CD14-positive monocyte (primary cell): ENCODE measurements at places on chromosomes 7 and 10.

DNA sequence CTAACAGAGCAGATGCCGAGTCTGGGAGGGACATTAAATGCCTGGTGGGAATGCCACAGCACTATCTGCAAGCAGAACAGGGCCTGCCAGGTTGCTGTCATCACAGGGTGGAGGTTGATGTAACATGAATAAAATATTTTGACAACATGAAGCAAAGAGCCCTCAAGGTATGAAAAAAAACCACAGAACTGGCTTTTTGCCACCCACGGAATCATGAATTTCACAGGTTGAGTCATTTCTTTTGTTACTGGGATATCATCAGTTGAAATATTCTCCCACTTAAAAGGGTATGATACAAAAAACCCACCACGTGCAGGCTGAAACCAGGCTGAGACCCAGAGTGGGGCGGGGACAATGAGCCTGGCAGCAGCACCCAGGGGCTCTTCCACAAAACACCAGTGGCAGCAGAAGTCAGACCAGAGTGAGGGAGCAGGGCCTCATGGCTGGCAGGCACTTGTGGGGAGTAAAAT lies 220.1 kb downstream of the TNS3 start:
- DNase-seq, result no peak

GRCh38 chr7:20111821-20112542 lies 105.2 kb downstream of the MACC1 start:
- DNase-seq, result no peak

- DNase-seq, result no peak
Observed at GRCh38 chr7:47873762-47874161, 74.5 kb downstream of the PKD1L1 start.

DNA sequence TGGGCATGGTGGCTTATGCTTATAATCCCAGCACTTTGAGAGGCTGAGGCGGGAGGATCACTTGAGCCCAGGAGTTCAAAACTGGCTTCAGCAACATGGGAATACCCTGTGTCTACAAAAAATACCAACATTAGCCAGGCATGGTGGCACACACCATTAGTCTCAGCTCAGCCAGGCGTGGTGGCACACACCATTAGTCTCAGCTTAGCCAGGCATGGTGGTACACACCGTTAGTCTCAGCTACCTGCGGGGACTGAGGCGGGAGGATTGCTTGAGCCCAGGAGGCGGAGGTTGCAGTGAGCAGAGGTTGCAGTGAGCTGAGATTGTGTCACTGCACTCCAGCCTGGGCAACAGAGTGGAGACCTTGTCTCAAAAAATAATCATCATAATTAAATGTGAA lies 9.0 kb downstream of the LRRC27 start:
- DNase-seq, result no peak

- no peak for DNase-seq
Observed at GRCh38 chr7:22184549-22185199, 172.3 kb downstream of the RAPGEF5 start.

DNA sequence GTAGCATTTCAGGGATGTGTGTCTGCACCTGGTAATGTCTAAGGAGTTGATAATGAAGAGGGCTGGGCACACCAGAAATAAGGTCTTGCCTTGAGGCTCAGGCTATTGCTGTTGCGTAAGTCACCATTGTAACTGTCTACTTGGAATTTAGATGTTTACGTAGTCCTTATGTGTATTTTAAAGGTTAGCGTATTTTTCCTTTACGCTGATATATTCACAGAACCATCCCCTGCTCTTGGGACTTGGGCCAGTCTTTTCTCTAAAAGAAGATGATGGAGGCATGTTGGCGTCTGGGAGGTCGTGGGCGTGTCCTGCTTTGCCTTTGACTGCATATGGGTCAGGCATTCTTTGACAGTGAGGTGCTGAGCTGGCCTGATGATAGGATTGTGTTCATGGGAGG lies 14.7 kb downstream of the WDR37 start:
- no peak for DNase-seq

DNA sequence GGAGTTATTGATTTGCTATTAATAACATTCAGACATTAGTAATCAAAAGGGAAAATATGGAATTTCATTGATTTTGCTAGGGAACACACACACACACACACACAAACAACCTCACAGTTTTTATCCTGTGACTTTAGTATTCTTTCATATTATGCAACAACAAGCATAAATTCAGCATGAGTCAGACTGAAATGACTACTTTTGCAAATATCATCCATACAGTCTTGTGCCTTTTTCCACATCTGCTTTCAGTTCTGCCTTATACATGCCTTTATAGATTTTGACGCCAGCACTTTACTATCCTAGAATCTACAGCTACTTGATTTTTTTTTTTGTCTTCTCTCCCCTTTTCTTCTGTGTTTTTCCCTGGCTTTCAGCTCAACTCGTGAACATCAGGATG lies 975.8 kb upstream of the LRRTM3 start:
- DNase-seq, result no peak

- DNase-seq, result no peak
Observed at GRCh38 chr7:51007551-51008505, 225.1 kb upstream of the GRB10 start.

DNA sequence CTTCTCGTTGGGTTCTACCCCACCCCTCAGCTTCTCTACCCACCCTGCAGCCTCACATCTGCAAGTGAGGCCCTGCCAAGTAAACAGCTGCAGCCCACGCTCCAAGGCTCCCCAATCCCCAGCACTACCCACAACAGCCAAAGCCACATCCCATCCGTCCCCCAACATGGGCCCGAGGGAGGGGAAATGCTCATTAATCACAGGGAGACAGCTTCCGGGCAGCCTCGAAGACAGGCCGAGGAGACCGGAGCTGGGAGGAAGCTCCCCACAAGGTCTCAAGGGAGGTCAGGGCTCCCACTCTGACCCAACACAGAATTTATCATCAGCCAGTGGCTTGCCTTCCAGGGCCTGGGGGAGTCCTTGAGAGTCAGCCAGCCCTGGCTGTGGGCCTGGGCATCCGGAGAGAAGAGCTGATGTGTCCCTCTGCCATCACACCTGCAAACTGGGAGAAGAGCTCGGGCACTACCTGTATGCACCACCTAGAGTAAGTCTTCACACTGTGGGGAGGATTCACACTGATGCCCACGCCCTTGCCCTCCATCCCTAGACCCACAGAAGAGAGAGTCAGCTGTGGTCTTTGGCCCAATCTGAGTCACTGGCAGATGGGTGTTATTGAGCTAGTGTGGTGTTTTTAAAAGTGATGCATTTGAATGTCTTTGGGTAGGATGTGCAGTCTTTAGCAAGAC lies 115.5 kb upstream of the ZMIZ1 start:
- peak; percentile 45 for DNase-seq
